Dorsolateral prefrontal cortex (tissue), 122 donors: ENCODE measurements at places on chromosomes 12 and 14. TPM values are rescaled to one million over a fixed set of nuclear protein-coding genes. Genes with fewer than 3 reads are reported as not detected.

The CDKL1 gene
- 45.5 TPM for total RNA-seq

GRCh38 chr12:123040106-123040505 lies 59.6 kb downstream of the ARL6IP4 start:
- no peak for DNase-seq

- no peak for DNase-seq
Measured at GRCh38 chr12:47184229-47184628, 104.5 kb upstream of the AMIGO2 start.

GRCh38 chr12:95591731-95592130 lies 40.5 kb upstream of the USP44 start:
- DNase-seq = no peak

DNA sequence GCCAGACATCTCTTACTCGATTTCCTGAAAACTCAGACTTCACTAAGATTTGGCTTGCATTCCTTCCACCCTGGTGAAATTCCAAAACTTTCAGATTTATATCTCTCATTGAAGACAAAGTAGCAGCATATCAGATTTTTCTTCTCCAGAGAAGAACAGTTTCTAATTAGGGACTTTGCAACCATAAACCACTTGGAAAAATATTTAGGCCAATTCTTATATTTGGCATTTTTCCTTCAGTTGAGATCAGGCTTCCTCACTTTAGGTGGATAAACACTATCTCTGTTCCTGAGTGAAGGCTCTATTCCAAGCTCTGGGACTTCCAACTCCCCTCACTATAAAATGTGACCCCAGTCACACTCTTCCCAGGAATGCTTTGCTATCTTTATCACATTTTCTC lies 1434.3 kb upstream of the FLRT2 start:
- no peak for DNase-seq

The SYCP3 gene
- not detected for total RNA-seq

DNA sequence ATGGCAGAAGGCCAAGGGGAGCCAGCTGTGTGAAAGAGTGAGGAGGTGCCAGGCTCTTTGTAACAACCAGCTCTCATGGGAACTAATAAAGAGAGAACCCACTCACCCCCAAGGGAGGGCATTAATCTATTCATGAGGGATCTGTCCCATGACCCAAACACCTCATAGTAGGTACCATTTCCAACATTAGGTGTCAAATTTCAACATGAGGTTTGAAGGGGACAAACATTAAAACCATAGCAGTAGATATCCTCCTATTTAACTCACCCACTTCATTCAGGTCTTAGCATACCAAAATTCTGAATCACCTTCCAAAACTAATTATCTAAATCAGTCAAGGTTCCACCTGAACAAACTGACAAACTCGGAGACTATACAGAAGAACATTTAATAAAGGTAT lies 75.3 kb downstream of the PPFIA2 start:
- DNase-seq = no peak

The TEX52 gene
- not detected for total RNA-seq

The HSPB8 gene
- 177 TPM for total RNA-seq

- no peak for DNase-seq
Measured at GRCh38 chr12:93029091-93029490, 100.0 kb upstream of the EEA1 start.

GRCh38 chr12:37672655-37673260 lies 643.8 kb upstream of the ALG10B start:
- no peak for DNase-seq

- DNase-seq = no peak
Measured at GRCh38 chr14:64979336-64980074, 7.2 kb upstream of the FNTB start.

DNA sequence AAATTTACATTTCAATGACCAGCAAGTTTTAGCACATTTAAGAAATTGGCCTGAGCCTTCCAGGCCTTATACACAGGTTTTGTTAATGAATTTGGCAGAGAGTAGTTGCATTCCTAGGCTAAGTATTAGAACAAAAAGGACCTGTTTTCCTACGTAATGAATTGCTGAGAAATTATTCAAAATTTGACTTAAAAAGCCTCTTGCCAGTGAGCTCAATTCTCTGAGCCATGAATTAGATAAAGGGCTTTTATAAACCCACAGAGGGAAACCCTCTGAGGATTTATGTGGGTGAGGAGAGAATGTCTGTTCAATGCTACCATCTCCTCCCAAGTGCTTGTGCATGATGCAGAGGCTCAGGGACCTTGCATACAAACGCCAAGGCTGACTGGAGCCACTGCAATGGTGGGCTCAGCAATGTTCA lies 94.5 kb upstream of the PELI2 start:
- no peak for DNase-seq

The SAMD15 gene
- total RNA-seq = 4.0 TPM

The HOXC6 gene
- total RNA-seq = not detected

DNA sequence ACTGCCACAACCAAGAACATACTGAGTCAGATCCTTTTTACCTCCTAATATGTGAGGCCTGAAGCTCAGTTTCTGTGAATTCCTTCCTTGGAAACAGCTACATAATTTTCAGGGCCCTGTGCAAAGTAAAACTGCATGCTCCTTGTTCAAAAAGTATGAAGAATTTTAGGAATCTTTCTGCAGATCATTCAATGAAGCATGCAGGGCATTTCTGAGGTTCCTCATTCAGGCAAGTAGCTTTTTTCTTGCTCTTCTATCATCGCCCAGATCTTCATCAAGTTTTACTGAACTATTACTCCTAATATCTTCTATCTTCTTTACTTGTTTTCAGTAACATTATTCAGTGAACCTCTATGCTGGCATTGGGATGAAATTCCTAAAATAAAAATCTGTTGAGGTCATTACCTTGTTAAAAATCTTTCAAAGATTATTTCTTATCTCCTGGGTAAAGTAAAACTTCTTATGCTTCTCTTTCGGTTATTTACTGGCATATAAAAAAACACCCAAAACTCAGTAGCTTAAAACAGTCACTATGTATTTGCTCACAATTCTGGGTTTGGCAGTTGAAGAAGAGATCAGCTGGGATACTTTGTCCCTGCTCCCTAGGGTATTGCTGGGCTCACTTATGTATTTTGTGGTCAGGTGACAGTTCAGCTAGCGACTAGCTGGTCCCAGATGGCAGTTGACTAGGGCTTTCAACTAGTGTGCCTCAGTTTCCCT lies 42.6 kb upstream of the KRR1 start:
- no peak for DNase-seq

The RASSF9 gene
- total RNA-seq = 0.17 TPM

GRCh38 chr12:66832997-66833396 lies 154.1 kb upstream of the GRIP1 start:
- DNase-seq = no peak

The CPNE6 gene
- total RNA-seq = 107 TPM

GRCh38 chr14:54772451-54772881 lies 130.2 kb downstream of the GCH1 start:
- no peak for DNase-seq

DNA sequence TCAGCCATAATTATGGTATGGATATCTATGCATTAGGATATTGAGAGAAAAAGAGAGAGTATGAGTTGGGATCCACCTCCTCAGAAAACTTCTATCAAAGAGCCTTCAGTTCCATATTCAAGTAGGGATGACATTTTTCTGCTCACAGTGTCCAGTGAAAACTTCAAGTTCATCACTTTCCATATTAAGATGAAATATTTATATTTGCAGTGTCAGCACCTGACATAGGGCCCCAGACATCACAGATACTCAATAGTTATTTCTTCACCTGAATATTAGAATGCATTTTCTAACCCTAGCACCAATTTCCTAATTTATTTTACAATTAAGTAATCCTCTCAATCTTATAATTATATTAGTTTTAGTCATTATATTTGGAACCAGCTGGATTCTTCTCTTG lies 318.0 kb upstream of the MGAT4C start:
- DNase-seq = no peak

The CTSG gene
- not detected for total RNA-seq

The DPPA3 gene
- total RNA-seq = not detected

GRCh38 chr12:100651108-100651507 lies 77.6 kb downstream of the GAS2L3 start:
- DNase-seq = no peak

- DNase-seq = no peak
Measured at GRCh38 chr12:130251236-130251780, 86.4 kb upstream of the PIWIL1 start.

GRCh38 chr12:110015132-110015531 lies 15.9 kb downstream of the ANKRD13A start:
- DNase-seq = no peak

- DNase-seq = peak; percentile 62
Measured at GRCh38 chr12:132178801-132179401, 34.6 kb downstream of the NOC4L start.

DNA sequence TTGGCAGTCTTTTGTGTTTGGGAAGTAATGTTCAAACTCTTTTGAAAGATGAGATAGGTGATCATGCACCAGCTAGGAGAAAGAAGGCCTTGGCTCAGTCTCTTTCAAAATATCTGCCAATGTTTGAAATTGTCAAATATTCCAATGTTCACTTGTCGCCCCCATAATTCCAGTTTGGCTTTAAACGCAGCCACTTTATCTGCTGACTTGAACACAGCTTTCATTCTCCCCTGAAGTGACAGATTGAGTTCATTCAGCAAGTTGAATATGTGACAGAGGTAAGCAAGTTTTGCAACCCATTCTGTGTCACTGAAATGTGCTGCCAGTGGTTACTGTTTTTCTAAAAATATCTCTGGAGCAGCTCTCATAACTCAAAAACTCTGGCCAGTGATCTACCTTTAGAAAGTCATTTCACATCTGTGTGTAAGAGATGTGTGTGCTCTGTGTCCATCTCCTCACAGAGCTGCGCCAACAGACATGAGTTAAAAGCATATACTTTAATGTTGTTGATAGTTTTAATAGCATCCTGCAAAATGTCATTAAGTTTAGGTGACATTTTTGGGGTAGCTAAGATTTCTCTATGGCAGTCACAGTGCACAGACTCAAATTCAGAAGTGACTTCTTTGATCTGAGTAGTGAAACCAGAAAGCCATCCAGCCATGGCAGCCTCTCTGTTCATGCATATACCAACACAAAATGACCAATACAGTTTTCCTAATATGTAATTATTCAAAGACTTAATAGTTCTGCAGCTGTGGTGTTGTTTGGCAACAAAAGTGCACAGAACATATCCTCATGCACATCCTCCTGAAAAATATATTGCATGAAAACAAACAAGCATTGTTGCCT lies 614.3 kb upstream of the MIS18BP1 start:
- DNase-seq = no peak

The TPH2 gene
- 1.2 TPM for total RNA-seq

DNA sequence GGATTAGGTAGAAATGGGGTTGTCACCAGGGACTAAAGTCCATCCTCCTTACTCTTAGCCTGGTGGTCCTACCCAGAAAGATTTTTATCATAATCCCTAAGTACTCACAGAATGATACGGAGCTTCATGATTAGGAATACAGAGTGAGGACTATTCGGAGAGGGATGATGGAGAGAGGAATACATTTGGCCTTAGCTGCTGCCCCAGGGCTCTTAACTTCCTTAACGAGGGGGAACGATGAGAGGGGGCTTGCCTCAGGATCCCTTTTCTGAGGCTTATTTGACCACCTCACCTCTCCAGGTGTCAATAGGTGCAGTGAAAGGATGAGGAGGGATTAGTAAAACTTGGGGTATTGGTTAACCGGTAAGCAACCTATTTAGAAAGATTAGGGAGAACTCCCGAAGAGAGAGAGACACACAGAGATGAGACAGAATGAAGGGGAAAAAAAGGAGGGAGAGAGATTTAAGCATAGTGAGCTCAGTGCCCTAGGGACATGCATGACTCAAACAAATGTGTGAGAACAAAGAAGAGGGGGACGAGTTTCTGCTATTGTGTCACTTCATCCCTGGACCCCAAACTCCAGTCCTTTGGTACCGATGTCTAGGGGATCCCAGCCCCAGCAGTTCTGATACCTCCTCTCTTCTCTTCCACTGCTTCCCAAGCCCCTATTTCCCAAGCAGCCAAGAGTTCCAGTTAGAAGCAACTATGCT lies 1.1 kb downstream of the NFE2 start:
- no peak for DNase-seq

DNA sequence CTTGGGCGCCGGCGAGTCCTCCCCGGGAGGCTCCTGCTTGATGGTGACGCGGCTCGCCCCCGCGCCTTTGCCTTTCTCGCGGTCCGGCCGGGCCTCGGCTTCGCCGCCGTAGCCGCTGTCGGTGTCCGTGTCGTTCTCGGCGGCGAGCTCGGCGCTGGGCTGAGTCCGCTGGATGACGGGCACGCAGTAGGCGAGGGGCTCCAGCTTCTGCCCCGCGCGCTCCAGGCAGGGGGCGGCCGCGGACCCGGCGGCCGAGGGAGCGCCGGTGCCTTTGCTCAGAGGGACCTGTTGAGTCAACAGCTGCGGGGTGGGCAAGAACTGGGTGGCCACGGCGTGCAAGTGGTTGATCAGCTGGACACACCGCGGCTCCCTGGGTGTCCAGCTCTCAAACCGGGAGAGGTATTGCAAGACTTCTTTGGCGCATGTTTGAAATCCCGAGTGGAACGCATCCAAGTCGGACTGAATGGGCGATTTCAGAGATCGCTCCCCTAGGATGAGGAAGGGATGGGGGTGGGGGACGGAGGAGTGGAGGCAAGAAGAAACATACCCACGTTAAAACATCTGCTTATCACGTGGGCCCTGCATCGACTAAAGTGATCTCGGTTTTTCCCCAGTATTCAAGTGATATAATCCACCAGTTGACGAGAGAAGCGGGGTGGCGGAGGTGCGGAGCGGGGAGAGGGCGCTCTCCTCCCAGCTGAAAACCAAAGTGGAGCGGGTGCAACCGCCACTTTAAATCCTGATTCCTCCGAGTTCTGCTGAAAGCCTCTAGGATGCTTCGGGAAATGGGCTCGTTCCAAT lies 2.0 kb downstream of the BHLHE41 start:
- DNase-seq = peak; percentile 70

The CLEC2A gene
- not detected for total RNA-seq

DNA sequence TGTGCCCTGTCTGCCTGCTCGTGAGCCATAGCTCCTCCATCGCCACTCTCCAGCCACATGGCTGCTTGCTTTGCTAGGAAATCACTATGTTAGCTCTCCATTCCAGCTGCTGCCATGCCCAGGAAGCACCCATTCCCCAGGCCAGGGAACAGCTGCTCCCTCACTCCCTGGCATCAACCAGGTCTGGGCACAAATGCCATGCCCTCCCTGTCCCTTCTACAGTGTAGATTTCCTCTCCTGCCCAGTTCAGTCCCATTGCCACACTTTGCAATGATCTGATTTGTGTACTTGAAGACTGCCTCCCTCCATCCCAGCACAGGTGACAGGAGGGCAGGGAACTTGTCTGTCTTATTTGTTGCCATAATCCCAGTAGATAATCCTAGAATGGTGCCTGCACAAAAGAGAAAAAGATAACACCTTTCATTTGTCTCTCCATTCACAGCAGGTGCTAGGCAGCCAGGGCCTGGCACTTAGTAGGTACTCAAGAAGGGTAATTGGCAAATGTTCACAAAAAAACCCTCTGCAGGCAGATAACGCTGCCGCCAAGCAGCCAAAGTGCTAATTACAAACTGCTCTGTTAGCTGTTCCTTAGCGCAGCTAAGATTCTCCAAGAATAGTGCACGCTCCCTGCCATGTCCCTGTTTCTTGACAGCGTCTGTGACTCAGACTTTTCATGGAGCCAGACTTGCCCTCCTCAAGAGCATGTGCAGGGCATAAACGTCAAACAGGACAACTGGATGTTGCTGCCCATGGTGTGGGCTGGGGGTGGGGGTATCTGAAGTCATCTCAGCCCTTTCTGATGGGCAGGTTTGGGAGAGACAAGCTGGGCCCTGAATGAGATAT lies 69.1 kb downstream of the ARL6IP4 start:
- DNase-seq = no peak

The LRCOL1 gene
- not detected for total RNA-seq
